A549 treated with dexamethasone at 1 μM for 4 hours (cell line): ENCODE measurements at places on chromosomes 3 and 15. TPM values are rescaled to one million over a fixed set of nuclear protein-coding genes. Genes with fewer than 3 reads are reported as not detected.

The GOLGA6D gene
- not detected in 5 replicates for total RNA-seq

The IMPDH2 gene
- 162 to 178 TPM (median 171 TPM) in 5 replicates for total RNA-seq

The PLCH1 gene
- total RNA-seq: 0.62 to 0.91 TPM (median 0.82 TPM) in 5 replicates

The MELTF gene
- 40.5 to 63.5 TPM (median 53.3 TPM) in 5 replicates for total RNA-seq
